Cortex of kidney (tissue), 1 donor: ENCODE measurements at places on chromosomes 1 and 21.

- no peak for DNase-seq
These were observed 136.9 kb downstream of the CACNA1E start for GRCh38 chr1:181620183-181620582.

- DNase-seq: no peak
These were observed 157.8 kb downstream of the PRDM16 start for GRCh38 chr1:3226701-3227350.

GRCh38 chr1:244097523-244098405 lies 46.7 kb downstream of the ZBTB18 start:
- no peak for DNase-seq

GRCh38 chr1:220700556-220701179 lies 10.5 kb downstream of the C1orf115 start:
- DNase-seq: no peak

DNA sequence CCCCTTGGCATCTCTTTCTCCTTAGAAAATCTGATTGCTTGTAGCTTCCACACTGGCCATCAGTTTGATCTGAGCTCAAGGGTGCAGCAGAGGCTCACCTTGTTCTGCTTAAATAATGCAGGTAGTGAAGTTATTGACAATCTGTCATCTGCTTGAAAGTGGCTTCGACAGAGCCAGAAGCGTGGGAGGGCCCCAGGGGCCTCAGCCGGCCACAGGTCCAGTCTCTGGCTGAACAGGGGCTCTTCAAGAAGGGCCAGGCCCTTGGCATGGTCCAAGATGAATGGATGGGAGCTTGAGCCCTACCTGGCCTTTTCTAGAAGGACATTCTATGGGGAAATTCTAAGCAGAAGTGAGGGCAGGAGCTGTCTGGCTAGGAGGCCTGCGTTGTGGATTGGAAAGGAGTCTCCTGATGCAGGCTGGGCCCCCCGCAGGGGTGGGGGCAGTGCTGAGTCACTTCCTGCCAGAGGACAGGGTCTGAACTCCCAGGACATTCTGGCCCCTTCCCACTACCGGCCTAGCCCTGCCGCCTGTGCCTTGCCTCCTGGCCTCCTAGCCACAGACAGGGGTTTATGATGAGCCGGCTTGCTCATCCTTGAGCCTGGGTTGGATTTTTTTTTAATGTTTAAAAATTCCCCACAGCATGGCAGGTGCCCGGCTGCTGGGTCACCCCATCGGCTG lies 162.3 kb upstream of the VAMP3 start:
- no peak for DNase-seq

DNA sequence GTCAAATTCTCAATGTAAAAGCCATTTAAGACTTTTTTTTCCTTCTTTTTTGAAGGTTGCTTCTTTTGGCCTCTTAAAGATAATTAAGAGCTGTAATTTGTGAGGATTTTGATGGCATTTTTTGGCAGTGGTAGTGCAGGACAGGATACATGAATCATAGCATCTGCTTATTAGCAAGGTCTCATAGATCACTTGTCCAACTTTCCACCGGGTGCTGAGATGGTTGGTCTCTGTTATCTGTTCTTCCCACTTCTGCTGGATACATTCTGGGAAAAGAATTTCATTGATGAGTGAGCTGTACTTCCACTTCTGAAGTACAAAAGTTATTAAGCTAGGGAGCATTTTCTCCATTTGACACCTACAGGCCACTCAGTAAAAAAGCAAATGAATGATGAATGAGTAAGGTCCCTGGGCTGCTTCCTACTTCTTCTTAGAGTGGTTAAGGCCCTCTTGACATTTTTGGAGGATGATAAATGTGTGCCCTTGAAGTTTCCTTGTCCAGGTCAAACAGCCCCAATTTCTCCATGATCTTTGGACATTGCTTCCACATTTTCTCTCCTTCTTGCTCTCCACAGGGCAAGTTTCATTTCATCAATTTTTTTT lies 100.6 kb downstream of the ROR1 start:
- DNase-seq: no peak

- DNase-seq: no peak
These were observed 7.8 kb downstream of the ITLN1 start for GRCh38 chr1:160877221-160877620.

GRCh38 chr1:58902830-58903513 lies 119.1 kb upstream of the JUN start:
- no peak for DNase-seq

DNA sequence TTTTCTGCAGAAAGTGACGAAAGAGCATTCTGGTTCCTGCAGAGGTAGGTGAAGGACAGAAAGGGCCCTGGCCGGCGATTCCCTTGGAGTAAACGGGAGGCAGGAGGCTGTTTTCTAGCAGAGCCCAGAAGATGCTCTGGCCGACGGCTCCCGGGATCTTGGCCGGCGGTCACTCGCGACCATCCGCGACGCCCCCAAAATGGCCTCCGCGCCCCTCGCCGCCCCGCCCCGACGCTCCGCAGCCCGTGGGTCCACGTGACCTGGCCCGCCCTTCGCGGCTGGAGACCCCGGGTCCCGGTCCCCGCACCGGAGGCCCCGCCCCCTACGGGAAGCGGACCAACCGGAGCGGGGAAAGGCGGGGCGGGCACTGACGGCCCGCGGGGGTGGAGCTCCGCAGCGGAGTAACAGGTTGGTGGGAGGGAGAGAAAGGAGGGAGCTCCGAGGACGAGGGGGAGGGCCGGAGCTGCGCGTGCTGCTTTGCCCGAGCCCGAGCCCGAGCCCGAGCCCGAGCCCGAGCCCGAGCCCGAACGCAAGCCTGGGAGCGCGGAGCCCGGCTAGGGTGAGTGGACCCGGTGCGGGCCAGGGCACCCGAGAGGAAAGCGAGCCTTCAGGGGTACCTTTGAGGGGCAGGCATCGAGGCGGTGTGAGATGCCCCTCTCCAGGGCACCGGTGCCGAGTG lies at the start of gene CGN:
Gene CGN (plus strand): TSS at position 431 of the 679 bp plus-strand sequence. CDS start 7,133 bp downstream, outside the sequence.
- no peak for DNase-seq

GRCh38 chr1:39795651-39796050 lies 7.0 kb upstream of the BMP8B start:
- no peak for DNase-seq

- no peak for DNase-seq
These were observed 118.7 kb downstream of the RGS2 start for GRCh38 chr1:192927496-192927895.

- DNase-seq: no peak
These were observed 6.5 kb downstream of the INKA2 start for GRCh38 chr1:111732718-111733117.

GRCh38 chr21:33308586-33309490 lies 15.9 kb upstream of the IFNAR1 start:
- DNase-seq: no peak

DNA sequence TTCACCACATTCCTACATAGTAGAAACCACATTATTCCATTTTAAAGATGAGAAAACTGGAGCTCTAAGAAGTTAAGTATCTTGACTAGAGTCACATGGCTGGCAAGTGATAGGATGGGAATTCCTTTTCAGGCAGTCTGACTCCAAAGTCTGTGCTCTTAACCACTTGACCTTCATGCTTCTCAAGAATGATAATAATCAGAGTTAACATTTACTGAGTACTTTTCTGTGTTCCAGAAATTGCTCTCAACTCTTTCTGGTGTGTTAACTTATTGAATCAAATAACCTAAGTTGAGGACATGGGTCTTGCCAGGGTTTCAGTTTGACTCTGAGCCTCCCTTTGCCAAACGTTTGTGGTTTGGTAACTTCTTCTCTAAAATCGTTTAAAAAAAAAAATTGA lies 169.4 kb downstream of the RASAL2 start:
- no peak for DNase-seq

DNA sequence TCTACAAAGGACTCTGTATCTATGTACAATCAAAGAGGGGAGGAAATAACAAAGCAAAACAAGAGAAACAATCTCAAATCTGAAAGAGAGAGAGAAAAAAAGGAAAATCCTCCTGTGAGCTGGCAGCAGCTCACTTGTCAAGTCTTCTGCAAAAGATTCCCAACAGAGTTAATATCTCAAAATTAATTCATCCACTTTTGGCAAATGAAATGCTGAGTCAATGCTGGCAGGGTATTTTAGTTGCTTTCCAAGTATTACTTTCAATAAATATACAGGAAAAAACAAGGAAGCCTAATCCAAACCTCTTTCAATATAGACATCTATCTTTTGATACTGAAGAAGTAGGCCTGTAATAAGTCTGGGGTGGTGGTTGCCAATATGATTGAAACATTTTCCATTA lies 613.9 kb upstream of the NEGR1 start:
- no peak for DNase-seq

DNA sequence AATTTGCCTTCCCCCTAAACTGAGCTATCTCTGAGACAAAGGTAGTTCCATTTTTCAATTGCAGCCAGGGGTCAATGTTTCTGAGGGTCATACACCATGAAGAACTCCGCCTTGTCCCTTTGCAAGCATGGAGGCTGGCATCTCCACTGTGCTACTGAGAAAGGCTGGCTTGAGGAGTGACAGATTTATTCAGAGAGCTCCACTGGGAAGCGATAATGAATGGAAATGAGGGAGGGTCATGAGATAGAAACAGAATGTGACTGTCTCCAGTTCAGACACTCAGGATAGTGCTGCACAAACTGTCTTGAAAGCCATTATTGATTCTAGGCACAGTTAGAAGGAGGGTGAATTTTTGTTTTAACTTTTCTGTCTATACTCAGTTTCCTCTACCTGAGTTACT lies 197.5 kb downstream of the ZNF326 start:
- DNase-seq: no peak

DNA sequence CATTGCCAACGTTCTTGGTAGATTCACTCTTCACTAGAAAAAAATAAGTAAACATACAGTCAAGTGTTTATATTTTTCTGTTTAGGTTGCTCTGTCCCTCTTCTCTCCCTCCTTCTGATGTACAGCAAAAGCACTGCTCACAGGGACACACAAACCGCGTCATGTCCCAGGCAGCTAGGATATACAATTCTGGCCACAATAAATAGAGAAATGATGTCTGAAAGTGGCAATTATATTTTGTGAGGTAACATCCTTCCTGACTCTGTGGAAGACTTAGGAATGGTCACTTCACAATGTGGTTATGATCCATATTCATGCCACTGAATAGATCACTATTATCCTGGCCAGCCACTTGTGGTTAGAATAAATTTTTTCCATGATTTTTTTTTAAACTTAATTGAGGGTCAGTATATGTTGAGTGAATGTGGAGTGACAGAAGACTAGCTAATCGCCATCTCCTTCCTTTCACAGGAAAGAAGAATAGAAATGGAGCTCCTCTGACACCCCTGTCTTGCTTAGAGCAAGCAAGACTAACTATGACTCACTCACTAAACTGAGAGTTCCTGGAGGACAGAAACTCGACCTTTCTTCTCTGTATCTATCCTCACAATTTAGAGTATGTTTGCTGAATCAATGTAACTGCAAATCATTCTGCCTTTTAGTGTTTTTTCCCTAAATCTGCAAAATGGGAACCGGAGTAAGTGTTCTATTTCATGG lies 54.0 kb downstream of the ZNHIT6 start:
- DNase-seq: no peak

DNA sequence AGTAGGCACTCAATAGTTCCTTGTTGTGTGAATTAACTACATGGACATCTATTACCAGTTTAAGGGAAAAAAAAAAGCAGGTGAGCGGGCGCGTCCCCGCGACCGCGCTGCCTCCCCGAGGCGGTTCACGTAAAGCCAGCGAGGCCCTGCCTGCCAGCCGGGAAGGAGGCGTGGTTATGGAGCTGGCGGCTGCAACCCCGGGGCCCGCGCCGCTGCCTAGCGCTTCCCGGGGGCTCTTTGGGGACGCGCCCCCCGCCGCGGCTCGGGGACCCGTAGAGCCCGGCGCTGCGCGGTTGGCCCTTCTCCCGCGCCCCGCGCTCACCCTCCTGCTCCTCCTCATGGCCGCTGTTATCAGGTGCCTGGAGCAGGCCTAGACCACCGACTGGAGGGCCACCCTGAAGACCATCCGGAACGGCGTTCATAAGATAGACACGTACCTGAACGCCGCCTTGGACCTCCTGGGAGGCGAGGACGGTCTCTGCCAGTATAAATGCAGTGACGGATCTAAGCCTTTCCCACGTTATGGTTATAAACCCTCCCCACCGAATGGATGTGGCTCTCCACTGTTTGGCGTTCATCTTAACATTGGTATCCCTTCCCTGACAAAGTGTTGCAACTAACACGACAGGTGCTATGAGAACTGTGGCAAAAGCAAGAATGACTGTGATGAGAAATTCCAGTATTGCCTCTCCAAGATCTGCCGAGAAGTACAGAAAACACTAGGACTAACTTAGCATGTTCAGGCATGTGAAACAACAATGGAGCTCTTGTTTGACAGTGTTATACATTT lies 2.6 kb upstream of the CC2D1B start:
- DNase-seq: no peak

DNA sequence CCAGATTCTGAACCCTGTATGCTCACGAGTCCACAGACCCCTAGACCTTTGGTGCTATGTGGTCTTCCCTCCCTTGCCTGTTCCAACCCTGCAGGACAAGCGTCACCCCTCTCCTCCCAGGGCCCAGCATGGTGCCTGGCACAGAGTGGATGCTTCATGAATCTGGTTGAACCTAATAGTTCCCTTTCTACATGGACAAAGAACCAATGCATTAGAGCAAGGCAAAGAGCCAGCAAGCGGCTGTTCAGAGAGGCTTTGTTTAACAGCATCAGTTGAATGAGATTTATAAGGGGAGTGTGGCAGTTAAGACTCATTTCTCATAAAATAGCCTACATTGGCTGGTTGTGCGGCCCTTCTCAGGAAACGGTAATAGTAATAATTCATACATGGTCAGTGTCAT lies 14.9 kb downstream of the SLC26A9 start:
- no peak for DNase-seq

DNA sequence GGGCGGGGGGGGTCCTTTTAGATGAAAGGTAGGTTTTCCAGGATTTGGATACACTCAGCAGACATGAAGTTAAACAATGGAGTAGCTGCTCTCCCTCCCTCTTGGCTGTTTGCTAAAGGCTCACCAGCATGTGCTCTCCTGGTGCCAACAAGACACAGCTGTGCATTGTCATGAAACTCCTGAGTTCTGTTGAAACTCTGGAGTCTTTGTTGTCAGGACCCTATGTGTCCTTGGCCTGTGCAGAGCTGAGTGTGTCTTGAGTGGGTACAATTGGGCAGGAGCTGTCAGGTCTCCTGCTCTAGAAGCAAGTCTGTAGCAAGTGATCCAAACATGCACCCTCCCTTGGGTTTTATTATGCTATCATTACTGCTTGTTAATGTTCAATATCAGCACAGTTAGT lies 12.7 kb downstream of the TBX19 start:
- DNase-seq: no peak
